Nephron progenitor cell (in vitro differentiated cells): ENCODE measurements at places on chromosomes 13 and 19.

DNA sequence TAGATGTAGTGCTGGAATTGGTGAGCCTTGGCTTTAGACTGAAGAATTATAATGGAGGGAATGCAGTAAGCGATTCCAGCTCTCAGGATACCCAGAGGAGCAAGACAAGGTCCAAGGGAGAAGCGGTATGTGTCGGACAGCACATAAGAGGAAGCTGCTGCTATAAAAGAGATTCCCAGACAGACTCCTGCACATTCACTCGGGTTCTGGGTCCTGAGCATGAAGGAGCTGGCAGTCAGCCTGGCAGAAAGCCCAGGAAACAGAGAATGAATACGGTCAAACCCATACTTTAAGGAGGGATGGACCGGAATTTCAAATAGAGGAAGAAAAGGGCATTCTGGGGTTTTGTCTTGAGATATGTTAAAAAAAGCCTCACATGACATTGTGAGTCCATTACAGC, 308.3 kb downstream of the DNAJC15 start:
- DNase-seq, result no peak

DNA sequence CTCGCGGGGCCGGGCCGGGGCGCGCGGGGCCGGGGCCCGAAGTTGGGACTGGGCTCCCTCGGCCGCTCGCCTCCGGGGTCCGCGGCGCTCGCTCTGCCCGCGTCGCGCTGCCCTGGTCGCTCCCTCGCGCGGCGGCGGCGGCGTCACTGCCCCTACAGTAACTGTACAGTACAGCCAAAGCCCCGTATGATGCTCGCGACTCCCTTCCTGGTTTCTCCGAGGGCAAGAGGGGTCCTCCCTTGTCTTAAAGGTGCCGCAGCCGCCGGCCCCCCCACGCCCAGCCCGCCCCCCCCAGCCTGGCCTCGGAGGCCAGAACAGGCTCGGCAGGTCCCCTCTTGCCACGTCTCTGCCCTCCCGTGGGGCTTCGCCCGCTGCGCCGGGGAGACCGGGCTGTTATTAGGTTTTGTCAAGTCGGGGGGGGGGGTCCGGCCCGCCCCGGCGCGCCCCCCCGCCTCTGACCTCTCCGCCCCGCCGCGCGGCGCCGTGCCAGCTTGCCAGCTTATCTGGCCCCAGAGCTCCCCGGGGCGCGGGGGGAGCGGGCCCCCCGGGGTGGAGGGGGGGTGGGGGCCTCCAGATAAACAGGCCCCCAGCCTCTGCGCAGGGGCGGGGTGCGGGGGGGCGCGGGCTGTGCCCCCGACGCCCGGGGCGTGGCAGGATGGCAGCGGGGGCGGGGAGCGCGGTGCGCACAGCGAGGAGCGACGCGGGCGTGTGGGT, at the start of gene ZBTB7A:
TSS of gene ZBTB7A (minus strand) at position 218 of the 714 bp plus-strand sequence. CDS start 11,667 bp downstream, outside the sequence.
- DNase-seq, result peak; percentile 72

DNA sequence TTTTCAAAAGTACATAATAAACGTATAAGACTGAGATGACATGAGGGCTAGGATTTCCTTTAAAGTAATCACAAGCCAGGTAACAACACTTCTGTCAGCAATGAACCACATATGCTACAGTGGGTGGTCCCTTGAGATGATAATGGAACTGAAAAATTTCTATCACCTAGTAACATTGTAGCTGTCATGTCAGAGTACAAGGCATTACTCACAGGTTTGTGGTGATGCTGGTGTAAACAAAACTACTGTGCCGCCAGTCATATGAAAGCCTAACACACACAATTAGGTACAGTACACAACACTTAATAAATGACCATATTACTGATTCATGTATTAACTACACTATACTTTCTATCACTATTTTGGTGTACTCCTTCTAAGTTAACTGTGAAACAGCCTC, 36.8 kb downstream of the MIPEP start:
- DNase-seq, result no peak

- DNase-seq, result peak; percentile 78
Observed at GRCh38 chr19:17579661-17580244, 24.3 kb downstream of the COLGALT1 start.

DNA sequence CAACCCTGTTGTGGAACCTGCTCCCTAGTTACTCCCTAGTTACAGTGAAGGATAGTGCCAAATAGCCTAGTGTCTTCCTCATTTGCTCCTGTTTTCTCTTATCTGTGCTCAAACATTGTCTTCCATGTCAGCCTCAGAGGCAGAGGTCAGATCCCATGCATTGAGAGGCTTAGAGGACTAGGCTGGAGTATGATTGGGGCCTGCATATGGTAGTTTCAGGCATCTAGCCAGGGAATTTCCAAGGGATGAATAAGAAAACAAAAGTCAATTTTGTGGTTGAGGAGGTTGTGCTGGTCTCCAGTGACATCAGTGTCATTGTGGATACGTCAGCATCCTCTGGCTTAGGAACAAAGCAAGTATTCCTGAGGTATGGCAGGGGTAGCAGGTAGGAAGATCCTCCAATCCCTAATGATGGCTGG, 9.4 kb downstream of the ZNF546 start:
- DNase-seq, result no peak

- no peak for DNase-seq
Observed at GRCh38 chr19:9054765-9055164, 32.1 kb upstream of the OR1M1 start.

DNA sequence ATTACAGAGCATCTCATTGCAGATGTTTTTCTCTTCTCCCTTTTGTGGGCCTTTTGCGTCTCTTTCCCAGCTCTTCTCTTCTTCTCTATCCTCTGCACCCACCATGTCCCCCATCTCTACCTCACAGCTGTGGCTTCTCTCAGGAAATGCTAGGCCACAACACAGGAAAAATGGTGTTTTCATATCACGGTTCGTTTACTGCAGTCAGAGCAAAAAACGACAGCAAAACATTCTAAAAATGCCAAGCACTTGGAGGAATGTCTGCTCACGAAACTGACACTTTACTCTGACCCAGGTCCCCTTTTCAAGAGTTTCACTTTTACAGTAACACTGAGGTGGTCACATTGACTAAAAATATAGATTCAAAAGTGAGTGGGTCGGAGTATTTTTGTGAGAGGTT, 152.2 kb downstream of the DCT start:
- no peak for DNase-seq

DNA sequence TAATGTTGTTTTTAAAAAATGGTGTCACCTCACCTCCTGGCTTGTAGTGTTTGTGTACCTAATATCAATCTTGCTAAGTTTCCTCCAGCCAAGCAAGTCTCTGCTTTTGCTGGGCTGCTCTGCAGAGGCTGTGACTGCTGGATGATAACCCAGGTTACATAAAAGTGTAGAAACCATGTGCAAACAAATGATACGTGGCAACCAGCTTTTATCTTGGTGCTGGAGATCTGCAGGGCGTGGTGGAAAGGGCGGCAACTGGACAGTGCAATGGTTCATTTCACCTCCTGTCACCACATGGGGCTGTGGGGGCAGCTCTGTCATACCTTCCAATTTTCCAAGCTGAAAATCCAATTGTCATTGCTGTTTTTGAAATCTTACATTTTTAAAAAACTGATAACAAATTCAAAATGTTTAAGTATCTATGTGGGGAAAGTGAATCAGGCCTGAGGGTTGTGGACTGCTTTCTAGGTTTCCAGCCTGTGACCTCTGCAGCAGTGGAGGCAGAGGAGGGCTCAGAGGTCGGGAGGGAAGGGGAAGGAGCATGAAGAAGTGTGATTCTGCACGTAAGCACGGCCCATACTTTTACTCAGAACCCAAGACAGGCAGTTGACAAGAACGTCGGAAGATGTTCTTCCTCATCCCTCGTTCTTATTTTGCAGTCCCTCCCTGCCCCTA, 9.7 kb downstream of the GPR42 start:
- DNase-seq, result no peak

DNA sequence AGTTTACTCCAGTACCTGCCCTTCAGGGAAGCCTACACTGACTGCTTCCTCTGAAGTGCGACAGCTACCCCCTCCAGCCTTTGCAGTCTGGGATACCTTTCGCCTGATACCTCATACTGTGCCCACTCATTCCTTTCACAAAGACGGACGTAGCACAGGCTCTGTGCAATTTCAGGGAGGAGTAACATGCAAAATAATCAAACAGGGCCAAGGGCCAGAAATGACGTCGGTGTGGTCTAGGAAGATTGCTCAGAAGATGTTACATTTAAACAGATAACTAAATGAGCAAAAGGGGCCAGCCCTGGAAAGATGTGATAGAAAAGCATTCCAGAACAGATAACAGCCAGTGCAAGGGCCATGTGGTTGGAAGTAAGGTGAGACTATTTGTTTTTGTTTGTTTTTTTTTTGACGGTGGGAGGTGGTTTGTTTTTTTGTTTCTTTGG, 6.6 kb upstream of the DDX39A start:
- DNase-seq, result no peak

GRCh38 chr13:43239275-43239840, 216.0 kb downstream of the DNAJC15 start:
- no peak for DNase-seq

DNA sequence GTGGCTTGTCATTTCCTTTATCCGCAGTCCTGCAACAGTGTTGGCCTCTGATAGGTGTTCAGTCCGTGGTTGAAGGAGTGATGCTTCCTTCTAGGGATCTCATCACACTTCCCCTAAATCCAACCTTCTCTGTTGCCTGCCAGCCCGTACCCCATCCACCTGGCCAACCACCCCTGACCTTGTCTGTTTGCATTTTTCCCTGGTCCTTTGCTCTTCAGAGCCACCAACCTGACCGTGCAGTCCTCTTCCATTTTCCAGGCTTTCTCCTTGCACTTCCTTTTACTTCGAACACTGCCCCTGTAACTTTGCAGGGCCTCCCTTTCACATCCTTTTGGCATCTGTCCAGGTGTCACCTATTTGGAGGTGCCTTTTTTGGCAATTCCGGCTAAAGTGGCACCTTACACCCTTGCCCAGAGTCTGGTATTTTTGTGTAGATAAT, 696 bp downstream of the ZNF460 start:
- DNase-seq, result no peak

GRCh38 chr19:2166741-2167738, 3.3 kb downstream of the DOT1L start:
- no peak for DNase-seq

DNA sequence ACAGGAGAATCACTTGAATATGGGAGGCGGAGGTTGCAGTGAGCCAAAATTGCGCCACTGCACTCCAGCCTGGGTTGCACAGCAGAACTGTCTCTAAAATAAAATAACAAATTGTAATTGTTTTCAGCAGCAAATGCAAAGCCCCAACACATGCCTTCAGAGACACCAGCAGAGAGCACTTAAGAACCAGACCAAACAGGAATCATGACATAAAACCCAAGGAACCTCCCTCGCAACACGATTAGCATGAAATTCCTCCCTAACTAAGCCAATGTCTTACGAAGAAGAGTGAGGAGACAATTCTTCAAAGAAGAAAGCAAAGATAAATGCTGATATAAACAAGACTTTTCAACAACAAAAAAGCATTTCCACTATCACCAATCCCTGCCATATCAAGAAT, 40.1 kb downstream of the PSPC1 start:
- DNase-seq, result no peak

GRCh38 chr19:46913198-46913851, 52.5 kb downstream of the ARHGAP35 start:
- DNase-seq, result no peak

GRCh38 chr13:99617474-99618255, 116.4 kb downstream of the TM9SF2 start:
- DNase-seq, result peak; percentile 62
